ENCODE measurements at places on chromosomes 12 and 14. TPM values are rescaled to one million over a fixed set of nuclear protein-coding genes. Genes with fewer than 3 reads are reported as not detected.

Gene SERPINA6
- polyA plus RNA-seq: not detected

Gene PLA2G1B
- not detected for polyA plus RNA-seq

Gene OR2AP1
- not detected for polyA plus RNA-seq

Gene P2RX2
- not detected for polyA plus RNA-seq

Gene KCNH3
- polyA plus RNA-seq: 0.02 TPM

Gene LRFN5
- 0.07 TPM for polyA plus RNA-seq

Gene VRTN
- not detected for polyA plus RNA-seq

Gene TOMM20L
- not detected for polyA plus RNA-seq

DNA sequence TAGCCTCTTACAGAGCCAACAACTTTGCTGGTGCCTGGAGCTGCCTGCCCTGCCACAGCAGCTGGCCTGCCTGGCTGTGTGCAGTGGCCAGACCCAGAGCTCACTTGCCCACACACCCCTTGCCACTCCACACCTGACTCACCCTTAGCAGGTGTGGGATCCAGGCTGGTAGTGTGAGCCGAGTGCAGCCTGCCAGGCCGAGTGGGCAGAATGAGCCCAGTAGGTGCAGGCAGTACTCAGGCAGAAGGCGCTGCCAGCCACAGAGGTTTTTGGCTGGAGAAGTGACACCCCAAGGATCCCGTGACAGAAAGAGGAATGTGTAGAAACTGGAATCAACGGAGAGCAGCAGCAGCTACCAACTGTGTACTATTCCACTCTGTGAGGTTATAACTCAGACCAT, 29.8 kb upstream of the PYGL start:
- no peak for DNase-seq

GRCh38 chr12:104603545-104603973, 146.8 kb downstream of the CHST11 start:
- no peak for DNase-seq

DNA sequence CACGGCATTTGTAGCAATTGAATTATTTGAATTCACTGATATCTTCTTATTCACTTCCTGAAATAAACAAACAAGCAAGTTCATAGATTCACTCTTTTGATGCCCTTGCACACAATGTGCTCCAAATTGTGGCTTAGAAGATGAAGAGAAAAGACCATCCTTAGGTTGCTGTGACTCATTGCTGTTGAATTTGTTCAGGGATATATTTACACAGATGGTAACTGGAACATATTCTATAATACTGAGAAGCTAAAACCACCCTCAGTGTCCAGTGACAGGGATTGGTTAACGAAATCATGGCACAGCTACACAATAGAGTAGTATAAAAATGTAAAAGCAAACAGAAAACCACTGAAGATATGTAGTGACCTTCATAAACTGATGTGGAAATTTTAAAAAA, 3.1 kb downstream of the PRB4 start:
- no peak for DNase-seq

DNA sequence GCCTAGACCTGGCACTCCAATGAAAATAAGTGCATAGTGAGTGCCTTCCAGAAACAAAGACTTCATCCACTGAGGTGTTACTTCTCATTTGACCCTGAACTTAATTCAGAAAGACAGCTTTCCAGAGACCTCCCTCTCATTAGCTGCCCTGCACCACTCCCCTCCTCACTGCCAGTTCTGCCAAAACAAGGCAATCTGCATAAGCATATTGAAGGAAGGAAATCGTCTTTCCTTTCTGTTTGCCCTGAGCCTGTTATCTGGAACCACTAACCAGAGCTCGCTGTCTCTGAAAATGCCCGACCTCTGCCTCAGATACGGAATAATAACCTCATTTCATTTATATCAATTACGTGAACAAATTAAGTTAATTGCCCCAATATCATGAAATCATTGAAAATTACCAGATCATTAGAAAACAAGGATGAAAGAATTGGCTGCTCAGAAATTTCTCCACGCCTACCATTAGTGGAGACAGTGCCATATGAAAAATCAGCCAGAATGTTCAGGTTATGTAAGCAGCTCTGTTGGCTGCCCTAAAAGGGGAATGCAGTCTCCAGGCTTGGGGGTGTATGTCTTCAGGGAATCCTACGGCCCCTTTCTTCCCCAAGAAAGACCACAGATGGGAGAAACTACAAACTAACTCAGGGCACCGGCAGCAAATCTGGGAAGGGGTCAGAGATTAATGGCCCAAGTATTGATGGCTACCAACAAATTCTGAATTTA, 149.9 kb upstream of the FKBP4 start:
- no peak for DNase-seq

DNA sequence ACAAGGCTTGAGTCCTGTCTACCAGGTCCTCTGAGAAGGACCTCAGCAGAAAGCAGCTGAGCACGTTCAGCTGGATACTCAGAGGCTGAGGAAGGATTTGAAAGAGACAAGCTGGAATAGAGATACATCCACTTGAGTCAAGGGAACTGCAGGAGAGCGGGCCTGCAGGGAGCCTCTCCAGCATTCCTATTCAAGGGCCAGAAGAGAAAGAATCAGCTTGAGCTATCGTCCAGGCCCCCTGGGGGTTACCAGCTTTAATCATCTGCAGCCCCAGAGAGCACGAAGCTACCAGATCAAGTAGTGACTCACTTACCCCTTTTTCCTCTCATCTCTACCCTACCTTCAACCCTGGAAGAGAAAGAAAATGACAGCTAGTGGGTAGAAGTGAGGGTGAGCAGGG, 80.9 kb downstream of the NDUFA12 start:
- no peak for DNase-seq

GRCh38 chr12:89350630-89351488, 1.4 kb downstream of the DUSP6 start:
- no peak for DNase-seq

GRCh38 chr14:80110721-80111120, 100.6 kb downstream of the DIO2 start:
- DNase-seq: no peak

DNA sequence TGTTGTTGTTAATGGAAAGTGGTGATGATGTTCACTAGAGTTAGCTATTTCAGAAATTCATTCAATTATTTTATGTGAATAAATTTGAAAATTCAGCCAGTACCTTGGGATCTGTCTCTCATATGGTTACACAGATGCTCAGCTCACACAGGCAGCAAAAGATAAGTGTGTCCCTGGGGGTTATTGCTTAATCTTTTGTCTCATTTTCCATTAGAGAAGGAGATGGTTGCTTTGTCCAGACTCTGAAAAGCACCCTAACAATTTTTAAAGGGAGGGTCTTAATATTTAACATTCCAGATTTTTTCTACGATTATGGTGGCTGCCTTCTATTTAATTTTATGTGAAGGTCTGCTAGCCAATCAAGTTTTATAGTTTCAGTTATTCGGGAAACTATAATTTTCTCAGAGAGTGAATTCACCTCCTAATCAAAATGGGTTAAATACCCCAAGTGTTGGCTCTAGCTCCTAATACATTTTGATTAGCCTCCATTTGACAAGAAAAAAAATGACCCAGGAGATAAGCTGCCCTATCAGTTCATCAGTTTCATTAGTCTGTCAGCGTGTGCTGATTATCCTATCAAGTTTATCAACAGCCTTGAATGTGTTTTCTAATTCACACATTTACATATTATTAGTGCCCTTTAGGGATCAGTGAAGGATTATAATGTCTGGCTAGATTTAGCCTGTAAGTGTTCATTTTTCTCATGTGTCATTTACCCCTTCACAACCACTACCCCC, 282.1 kb downstream of the TMTC2 start:
- no peak for DNase-seq

DNA sequence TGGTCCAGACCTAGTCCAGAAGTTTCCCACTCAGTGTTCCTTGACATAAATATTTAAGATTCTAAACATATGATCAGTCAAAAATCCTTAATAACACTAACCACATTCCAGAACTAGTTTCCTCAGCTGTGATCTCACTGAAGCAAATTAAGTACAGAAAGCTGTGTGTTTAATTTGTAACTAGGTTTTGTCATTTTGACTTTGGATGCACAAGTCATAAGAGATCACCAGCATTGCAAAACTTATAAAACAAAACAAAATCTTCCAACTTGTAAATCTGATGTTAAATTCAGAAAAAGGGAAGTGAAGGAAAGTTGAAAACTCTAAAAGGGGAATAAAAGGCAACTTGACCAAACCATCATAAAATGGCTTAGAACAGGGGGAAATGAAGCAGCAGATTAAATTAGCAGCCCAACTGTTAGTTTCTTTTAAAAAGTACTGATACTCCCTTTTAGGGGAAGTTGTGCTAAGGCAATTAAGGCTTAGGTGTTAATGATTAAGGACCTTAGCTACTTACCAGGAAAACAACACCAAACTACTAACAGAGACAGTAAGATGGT, 56.6 kb downstream of the SH2B3 start:
- peak; percentile 89 for DNase-seq

DNA sequence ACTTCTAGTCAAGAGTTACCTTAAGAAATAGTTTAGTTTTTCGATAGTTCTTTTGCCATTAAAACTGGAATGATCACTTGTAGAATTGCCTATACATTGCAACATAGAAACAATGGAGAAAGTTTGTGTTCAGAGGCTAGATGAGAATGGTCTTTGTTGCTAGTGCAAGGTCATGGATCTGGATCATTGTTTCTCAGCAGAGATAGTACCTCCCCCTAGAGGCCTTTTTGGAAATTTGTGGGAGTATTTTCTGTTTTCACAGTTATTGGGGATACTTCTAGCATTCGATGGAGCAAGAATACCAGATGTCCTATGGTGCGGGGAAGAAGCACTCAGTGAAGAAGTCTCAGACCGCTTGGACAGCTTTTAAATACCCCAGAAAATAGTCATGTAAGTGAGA, 138.8 kb upstream of the HMGA2 start:
- no peak for DNase-seq

DNA sequence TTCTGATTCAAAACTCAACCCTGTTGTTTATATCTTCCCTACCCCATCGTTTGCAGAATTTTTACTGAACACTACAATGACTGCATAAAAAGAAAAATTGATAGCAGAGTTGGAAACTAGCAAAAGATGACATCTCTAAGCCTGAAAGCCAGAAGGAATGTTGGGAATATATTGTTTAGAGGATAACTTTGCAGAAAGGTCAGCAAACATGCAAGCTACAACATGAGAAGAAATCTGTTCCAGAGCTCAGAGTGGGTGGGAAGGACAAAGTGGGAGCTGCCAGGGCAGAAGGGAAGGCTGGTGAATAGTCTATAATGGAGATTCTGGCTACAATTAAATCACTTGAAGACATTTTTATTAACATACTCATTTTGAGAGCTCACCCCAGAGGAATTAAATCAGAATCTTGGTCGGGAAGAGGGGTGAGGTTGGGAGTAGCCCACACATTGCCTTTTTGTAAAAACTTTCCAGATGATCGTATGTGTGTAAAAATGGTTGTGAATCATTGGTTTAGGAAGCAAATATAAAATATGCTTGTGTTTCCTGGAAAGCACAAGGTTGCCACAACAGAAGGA, 574.8 kb downstream of the FLRT2 start:
- no peak for DNase-seq

DNA sequence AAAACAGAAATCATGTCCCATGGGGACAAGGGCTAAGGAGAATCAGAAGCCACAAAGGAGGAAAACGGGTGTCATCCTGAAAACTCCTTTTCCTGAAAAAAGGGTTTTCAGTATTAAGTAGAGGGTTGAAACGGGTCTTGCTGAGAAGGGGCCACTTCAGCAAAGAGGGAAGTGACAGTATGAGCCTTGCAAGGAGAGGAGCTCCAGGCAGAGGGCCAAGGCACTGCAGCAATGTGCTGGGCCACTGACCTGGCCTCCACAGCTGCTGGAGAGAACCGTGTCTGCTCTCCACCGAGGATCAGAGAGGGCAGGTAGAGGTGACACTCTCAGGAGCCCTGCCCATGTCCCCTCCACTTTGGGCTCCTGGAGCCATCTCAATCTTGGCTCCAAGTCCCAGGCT, 103.3 kb downstream of the NCOR2 start:
- no peak for DNase-seq

Measured in BJ (cell line).